ENCODE measurements at places on chromosomes 16 and 17.

DNA sequence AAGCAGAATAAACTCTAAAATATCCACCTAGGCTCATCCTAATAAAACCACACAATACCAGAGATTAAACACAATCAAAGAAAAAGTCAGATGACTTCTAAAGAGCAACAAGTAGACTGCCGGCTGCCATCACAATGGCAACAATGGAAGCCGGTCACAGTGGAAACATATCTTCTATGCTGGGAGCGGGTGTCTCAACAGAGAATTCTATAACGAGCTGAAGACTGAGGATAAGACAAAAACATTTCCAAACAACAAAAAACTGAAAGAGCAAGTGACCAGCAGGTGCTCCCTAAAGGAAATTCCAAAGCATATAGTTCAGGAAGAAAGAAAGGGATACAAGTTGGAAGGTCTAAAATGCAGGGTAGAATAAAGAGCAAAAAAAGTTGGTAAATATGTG, 8.9 kb downstream of the NSMCE1 start:
- no peak for DNase-seq

- DNase-seq = peak; percentile 42
Observed at GRCh38 chr16:117379-118365, 20.8 kb downstream of the NPRL3 start.

DNA sequence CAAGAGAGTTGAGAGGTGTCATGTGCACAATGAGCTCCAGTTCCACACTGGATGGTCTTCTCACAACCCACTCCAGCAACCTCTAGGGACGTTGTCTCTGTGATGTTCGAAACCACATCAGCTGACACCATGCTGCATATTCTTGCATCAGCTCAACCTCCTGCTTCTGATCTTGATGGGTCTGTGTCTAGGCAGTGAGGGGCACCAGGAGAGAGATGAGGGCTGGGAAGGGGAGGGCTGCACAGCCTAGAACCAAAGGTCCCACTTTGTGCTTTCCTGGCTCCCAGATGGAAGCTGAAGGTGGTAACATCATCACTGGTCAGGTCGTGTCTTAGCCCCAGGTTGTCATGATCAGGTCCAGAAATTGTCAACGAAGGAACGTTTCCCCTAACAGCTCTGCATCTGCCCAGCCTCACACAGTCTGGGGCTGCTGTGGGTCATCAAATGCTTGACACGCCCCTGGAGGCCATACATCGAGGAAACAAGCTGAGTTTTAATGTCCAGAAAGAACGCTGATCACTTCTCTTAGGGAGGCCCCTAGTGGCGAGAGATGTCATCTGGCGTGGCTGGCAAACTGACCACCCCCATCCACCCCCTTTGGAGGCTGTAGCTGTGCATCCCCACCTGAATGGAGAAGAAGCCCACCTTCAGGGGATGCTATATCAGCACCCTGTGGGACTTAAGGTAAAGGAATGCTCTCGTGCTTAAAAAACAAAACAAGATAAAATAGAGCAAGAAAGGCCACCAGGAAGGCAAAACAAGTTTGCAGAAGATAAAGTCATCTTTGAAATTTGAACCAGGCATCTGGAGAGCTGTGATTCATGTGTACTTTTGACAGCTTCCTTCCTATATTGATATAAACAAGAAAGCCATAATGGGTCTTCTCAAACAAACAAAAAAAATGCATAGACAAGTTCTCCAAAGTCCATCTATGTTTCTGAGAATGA, 58.3 kb downstream of the WIPI1 start:
- no peak for DNase-seq

DNA sequence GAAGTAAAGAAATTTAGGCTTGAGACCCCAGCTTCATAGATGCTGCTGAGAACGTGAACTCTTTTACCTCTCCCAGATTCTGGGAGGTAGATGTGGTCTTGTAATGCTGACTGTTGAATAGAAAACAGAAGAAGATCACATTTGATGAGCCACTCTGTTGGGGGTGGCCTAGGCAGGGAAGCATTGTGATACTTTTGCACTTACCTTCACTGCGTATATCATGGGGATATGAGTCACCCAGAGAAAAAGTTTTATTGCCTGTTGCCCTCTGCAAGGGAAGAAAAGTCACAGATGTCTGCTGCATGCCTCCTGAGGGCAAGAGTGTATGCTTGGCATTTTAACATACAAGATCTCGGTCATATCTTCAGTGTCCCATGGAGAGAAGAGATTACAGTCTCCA, 365.4 kb downstream of the SNX29 start:
- no peak for DNase-seq

DNA sequence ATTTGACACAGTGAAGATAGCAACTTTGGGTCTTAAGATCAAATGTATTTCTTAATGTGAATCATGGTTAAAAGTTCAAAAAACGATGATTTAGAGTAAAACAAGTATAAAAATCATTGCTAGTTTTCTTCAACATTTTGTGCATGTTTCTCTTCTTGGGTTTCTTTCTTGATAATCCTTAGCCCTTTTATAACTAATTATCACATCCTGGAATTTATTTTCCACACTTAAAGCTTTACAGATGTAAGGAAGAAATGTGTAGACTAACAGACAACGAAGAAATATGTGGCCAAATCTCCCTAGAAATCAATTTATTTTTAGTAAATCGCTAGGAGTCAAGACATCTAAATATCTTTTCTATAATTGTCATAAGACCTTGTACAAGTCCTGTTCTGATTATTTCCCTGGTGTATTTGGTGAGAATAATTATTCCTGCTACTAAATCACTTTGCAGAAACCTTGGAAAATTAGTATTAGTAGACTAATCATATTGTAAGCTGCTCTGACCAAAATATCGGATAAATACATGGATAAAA, 4.9 kb downstream of the NACA2 start:
- no peak for DNase-seq

Data from T-helper 17 cell (primary cell).